ENCODE measurements at places on chromosomes 16 and 17.
A peak's percentile ranks its signal among the peaks of the same experiment; 100 is the strongest.

GRCh38 chr17:58702045-58702476, 9.7 kb downstream of the RAD51C start:
- no peak for DNase-seq

DNA sequence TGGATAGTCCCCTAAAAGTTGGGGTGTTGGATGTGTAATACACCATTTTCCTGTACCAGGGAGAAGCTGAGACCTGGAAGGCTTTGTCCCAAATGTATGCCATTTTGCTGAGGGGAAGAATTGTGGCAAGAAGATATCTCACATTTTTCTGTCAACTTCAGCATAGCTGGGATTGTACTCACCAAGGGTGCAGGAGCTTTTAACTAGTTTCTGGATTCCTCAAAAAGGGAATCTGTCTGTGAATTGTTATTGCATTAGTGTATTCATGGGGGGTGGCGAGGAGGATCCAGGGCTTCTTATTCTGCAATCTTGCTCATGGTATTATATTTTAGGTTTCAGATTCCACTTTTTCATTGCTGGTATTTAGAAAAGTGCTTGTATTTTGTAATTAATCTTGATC, 208.2 kb upstream of the MYOCD start:
- DNase-seq: no peak

GRCh38 chr16:81842564-81843242, 63.6 kb downstream of the PLCG2 start:
- no peak for DNase-seq

GRCh38 chr17:2547176-2547575, 35.5 kb upstream of the METTL16 start:
- no peak for DNase-seq

DNA sequence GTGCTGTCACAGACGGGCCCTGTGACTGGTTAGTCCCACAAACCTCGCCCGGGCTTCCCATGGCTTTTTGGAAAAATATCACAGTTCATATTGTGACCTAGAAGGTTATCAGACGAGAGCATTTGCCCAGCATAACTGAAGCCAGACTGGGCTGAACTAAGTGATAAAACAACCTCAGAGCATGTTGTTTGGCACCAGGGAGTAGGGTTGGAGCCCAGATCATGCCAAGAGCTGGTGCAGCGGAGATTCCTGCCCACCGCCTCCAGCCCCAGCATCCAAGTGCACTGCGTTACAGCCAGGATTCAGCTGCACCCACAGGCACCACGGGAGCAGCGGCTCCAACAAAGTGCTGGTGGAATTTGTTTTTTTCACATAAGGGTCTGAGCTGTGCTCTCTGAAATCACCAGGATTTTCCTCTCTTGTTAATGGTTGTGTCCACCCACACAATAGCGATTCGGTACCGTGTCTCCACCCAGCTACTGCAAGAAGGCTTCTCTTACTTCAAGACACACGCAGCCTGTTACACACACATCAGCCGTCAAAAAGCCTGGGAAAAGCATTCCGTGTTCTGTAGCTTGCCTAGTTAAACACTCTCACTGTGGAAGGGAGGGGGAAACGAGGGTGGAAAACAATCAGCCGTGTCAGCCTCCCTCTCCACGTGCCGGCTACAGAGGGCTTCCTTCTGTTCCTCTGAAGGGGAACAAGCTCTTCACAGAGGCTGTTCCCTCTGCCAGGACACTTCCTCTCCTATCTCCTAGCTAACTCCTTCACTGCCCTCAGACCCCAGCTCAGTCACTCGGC, 273.8 kb downstream of the C16orf95 start:
- no peak for DNase-seq

DNA sequence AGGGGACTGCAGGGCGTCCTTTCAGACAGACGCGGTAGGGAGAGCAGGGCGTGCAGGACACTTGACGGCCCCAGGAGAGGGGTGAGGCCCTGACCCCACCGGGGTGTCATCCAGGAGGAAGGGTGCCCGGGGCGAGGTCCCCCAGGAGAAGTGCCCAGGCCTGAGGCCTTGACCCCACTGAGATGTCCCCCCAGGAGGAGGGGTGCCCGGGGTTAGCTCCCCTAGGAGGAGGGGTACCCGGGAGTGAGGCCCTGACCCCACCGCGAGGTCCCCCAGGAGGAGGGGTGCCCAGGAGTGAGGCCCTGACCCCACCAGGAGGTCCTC, 27.2 kb upstream of the METRNL start:
- DNase-seq: no peak

DNA sequence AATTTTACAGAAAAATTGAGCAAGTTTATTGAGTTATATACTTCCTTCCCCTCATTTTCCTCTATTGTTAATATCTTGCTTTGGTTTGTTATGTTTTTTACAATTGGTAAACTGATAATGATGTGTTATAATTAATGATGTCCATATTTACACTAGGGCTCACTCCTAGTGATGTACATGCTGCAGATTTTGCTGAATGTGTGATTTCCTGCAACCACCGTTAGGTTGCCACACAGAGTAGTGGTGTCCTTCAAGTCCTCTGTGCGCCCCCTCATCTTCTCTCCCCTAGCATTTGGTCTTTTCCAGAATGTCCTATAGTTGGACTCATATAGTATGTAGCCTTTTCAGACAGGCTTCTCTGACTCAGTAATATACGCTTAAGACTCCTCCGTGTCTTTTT, 167.5 kb downstream of the RPTOR start:
- DNase-seq: no peak

GRCh38 chr16:19701091-19701490, 16.9 kb downstream of the KNOP1 start:
- DNase-seq: no peak

DNA sequence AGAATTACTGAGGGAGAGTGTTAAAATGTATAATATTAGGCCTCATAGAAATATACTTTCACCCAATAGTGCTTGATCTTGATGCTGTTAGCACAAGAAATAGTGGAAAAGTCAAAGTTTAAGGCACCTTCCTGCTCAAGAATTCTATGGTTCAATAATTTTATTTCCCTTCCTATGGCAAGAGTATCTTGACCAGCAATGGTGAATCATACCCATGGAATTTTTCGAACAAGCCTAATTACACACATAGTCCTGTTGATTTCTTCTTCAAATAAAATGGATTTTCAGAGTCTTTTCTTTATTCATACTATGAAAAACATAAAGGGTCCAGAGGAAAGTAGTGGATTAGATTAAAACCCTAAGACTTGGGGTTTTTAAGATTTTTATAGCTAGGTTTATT, 810.6 kb downstream of the CDH11 start:
- DNase-seq: no peak

DNA sequence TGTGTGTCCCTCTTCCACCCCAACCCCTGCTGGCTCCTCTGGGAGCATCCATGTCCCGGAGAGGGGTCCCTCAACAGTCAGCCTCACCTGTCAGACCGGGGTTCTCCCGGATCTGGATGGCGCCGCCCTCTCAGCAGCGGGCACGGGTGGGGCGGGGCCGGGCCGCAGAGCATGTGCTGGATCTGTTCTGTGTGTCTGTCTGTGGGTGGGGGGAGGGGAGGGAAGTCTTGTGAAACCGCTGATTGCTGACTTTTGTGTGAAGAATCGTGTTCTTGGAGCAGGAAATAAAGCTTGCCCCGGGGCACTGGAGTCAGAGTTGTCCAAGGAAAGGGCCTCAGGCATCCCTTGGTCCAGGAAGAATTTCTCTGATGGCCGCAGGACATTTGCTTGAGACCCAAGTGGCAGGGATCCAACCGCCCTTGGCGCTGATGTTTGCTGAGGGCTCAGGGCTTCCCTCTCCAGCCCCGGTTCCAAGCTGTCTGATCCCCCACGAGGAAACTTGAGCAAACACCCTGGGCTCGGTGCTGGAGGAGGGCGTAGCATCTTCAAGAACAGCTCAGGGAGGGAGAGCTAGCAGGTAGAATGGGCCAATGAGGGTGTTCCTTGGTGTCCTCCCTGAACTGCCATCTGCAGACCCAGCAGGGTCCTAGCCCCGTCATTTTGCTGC, 4.5 kb downstream of the NXPH3 start:
- no peak for DNase-seq

DNA sequence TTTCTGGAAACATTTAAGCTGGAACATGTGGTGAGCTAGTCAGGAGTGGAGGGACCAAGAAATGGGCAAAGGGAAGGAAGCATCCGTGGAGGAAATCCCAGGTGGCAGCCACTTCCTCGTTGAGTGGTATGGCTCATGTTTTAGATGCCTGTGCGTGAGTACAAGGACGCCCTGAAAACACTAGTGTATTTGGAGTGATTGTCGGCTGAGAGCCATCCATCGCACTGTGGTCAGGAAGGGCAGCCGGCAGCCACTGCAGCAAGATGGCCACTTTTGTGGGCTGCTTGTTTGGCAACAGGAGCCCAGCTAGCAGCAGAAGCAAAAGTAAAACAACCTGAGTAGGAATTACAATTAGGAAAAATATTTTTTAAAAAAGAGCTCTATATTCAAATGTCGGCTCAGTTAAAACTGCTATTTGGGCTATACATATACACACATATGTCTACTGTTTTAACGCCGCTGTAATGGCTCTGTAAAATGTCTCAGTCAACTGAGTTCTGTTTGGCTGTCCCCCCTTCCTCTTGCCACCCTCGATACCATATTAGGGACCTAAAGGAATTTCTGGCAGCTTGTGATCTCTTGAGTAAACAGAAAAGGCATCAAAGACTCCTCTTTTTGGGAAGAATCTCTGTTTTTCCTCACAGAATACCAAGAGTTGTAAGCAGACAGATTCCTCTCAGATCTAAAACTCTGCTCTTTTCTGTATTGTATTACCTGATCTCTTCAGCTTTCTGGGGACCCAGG, 39.2 kb downstream of the BRD7 start:
- DNase-seq: no peak

GRCh38 chr16:15928261-15929104, 20.9 kb upstream of the ABCC1 start:
- DNase-seq: no peak

DNA sequence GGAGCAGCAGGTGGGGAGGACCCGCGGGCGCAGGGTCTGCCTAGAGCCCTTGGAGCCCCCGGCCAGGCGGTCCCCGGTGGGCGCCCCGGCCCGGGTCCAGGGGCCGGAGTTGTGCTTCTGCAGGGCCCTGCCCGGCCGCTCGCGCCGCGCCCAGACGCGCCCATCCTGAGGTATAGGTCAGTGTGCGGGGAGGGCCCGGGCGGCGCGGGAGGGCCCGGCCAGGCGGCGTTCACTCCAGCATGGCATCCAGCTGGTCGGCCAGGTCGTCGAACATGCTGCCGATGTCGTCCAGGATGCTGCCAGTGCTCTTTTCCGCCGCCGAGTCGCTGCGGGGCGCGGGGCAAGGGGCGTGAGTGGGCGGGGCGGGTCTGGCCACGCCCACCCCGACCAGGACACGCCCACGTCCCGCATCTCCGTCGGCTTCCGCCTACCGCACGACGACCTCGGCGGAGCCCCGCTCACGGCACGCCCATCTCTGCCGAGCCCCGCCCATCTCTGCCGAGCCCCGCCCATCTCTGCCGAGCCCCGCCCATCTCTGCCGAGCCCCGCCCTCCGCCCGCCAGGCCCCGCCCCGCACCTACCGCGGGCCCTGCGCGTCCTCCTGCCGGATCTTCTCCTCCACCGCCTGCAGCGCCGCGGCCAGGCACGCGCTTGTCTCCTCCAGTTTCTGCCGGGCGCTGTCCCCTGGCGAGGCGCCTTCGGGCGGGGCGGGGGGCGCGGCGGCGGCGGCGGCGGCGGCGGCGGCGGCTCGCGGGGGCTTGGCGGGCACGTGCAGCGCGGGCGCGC, 17.9 kb downstream of the CASKIN1 start:
- DNase-seq: peak; percentile 26

DNA sequence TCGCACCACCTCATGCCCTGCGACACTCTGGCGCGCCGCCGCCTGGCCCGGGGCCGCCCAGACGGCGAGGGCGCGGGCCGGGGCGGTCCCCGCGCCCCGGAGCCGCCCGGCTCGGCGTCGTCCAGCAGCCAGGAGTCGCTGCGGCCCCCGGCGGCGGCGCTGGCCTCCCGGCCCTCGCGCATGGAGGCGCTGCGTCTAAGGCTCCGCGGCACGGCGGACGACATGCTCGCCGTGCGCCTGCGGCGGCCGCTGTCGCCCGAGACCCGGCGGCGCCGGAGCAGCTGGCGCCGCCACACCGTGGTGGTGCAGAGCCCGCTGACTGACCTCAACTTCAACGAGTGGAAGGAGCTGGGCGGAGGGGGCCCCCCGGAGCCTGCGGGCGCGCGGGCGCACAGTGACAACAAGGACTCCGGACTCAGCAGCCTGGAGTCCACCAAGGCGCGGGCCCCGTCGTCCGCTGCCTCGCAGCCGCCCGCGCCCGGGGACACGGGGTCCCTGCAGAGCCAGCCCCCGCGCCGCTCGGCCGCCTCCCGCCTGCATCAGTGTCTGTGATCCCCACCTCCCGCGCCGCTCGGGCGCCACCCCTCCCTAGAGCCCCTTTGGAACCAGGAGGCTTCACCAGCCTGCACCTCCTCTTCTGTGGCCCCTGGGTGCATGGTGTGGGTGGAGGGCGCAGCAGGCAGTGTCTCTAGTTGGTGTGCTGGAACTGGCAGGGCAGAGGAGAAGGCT, 82.3 kb downstream of the ARHGAP23 start:
- no peak for DNase-seq

DNA sequence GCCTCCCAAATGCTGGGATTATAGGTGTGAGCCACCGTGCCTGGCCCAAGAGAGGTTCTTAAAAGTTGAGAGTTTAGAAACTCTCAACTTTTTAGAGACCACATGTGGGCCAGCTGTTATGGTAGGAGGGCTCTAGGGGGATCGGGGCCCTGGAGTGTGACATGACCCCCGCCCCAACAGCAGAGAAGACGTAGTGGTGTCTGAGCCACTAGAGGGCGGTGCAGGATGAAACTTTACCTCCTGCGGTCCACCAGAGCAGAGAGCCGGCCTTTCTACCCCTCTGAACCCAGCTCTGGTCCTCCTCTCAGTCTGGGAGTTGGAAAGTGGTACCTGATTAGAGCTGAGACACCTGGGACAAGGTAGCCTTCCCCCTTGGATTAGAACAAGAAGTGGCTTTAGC, 7.4 kb downstream of the CDK5RAP3 start:
- DNase-seq: peak; percentile 62
